ENCODE measurements at places on chromosomes 6 and 20. TPM values are rescaled to one million over a fixed set of nuclear protein-coding genes. Genes with fewer than 3 reads are reported as not detected.

GRCh38 chr6:153117986-153118879 lies 12.8 kb downstream of the RGS17 start:
- DNase-seq, result no peak

Gene ADGRF4
- total RNA-seq, result 1.9 TPM

DNA sequence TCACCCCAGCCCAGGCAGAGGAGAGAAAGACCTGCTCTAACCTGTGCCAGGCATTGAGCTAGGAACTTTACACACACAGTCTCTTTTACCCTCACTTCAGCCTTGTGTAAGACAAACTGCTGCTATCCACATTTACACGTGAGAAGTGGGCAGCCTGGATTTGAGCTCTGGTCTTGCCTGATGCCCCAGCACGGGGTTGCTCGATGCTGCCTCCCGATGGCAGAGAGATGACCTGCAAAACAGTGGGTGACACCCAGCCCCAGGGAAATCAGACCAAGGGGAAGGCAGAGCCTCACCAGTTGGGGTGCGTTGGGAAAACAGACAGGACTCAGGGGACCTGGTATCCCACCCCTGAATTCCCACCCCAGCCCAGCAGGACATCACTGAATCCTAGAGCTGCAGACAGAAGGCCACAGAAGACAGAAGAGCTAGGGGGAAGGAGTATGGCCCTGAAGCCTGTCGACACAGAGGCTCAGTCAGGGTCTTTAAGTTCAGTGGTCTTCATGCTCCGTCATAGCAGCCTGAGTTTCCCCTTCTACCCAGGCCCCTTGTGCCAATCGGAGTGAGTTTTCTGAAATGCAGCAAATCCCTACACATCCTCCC lies 990 bp downstream of the BPI start:
- DNase-seq, result peak; percentile 33

DNA sequence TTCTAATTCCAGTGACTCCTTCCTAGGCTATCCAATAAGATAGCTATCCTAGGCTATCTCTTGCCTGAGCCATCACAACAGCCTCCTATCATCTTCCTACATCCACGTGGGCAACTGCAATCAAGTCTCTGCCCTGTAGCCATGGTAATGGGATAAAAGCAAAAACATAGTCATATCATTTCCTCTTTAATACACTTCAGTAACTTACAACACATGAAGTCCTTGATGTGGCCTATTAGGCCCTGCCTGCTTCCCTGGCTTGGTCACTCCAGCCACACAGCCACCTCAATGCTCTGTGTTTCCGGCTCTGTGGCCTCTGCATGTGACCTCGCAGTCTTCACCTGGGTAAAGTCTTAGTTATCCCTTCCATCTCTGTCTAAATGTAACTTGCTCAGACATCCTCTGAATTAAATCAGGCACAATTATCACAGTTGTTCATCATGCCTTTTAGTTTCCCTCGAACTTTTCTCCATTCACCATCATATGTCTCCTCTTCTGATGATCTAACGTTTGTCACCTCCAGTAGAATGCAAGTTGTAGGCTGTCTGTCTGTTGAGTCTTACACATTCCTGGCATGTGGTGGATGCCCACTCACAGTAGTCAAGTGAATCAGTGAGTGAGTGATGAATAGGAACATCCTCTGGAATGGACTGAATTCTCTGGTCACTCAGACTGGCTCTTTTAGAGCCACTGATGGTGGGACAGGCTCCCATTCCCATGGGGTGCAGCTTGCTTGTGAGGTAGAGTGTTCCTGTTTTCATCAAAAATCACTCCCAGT lies 229.4 kb downstream of the TBC1D7 start:
- no peak for DNase-seq

Gene ARG1
- total RNA-seq, result 0.74 TPM

DNA sequence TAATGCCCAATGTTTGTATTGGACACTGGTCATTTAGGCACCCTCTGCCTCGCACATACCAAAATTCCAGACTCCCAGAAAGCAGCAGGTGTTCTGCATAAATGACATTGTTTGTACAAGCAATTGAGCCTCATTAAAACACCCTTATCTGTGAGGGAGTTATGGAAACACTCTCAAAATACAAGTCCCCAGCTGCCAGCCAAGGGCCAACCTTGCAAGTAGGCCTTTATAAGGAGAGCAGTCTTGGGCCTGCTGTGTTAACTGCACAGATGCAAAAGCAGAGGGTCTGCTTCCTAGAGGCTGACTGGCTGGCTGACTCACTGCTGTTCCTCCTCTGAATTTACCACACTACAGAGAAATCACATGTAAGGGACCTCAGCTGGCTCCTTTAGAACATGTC lies 150.4 kb upstream of the HMGN3 start:
- DNase-seq, result no peak

DNA sequence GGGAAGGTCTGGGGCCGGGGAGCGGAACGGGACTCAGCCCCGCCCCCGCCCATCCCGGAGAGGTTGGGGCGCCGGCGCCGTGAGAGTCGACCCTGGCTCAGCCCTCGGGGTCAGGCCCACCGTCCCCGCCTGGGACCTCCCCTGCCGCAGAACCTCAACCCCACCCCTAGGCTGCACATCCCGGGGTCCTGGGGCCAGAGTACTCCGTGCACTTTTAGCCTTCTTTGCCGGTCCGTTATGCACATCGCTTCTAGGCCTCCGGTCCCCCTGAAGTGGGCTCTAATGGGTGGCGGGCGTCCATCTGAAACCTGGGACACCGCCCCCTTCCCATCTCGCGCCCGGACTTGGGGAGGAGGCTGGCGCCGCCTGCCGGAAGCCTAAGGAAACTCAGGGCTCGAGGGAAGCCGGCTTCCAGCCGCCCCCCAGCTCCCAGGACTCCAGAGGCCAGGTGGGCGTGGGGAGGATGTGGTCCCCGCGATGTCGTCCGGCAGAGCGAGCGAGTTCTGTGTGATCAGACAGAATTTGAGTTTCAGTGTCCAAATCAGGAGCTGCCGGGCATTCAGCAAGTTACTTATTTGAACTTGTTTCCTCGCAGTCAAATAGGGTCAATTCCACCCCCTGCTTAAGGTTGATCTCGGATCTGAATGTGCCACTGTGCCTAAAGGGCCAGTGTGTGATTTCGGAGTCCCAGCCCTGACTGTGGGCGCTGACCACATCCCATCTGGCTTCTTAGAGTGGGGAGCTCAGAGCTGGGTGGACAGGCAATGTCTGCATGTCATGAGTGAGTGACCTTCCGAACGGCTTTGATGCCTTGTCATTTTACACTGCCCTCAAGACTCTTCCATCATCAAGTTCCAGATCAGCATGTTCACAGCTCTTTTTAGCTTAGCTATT lies 47.6 kb downstream of the CPXM1 start:
- peak; percentile 42 for DNase-seq

DNA sequence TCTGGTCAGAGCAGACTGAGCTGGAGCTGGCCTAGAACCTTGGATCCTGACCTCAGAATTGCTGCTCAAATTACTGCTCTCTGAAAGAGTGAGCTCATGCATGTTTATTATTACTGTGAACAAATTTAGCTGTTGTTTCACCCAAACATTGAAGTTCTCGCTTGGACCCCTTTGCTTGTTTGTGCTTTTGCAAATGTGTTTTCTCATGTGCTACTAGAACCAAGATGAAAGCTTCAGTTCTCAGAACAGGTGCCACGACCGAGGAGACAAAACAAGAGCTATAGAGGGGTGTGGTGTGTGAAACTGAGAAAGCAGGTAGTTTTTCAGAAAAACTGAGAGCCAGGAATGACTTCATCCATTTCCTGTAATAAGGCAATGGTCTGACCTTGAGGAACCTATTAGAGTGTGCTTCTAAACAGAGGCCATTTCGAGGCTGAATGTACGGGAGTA lies 50.0 kb upstream of the ESR1 start:
- no peak for DNase-seq

- DNase-seq, result no peak
Observed at GRCh38 chr6:140095532-140095931, 721.1 kb upstream of the CITED2 start.

- no peak for DNase-seq
Observed at GRCh38 chr6:12335131-12335527, 45.0 kb downstream of the EDN1 start.

GRCh38 chr6:148432462-148433195 lies 90.0 kb downstream of the SASH1 start:
- no peak for DNase-seq

Gene PRICKLE4
- 4.8 TPM for total RNA-seq

Gene MYBL2
- total RNA-seq, result 15.1 TPM

DNA sequence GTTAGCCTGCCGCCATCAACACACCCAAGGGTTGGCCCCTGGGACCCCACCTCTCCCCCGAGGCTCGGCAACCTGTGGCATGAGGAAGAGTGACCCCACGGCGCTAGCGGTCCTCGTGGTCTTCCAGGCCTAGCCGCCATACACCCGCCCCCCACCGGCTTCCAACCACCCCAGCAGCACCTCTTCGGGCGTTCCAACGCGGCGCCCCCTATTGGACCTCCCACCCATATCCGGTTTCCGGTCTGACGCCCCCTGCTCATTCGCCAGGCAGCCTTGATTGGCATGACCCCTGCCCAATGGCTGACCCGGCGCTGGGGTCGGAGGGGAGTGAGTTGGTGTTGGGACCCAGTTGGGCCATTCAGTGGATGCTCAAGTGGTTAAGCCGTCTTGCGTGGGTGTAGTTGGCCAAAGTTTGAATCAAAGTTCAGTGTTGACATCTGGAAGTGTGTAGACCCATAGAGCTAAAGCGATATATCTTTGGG lies at the start of gene GNAS-AS1:
Gene GNAS-AS1, minus strand, starts transcription at position 210 of the 482 bp plus-strand sequence.
- DNase-seq, result peak; percentile 84

Gene RPS6KA2
- 7.8 TPM for total RNA-seq

Gene RNF39
- total RNA-seq, result 0.93 TPM

- DNase-seq, result no peak
Observed at GRCh38 chr6:10323018-10323417, 91.9 kb downstream of the TFAP2A start.

DNA sequence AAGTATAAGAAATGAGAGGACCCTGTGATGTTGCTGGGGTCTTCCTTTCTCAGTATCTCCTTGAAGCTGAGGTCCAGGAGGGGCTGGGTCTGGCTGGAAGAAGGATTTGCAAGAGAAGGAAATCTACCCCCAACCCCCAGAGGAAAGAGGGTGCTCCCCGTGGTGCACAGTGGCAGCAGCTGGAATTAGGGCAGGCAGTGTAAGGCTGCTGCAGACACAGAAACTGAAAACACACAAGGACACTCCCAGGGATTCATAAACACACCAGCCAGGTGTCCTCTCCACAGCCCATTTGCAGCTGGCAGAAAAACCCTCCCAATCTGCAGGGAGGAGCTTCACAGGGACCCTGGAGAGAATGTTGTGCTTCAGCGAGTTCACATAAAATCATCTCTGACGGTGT lies 297.2 kb downstream of the CDH26 start:
- no peak for DNase-seq

GRCh38 chr6:158072083-158072721 lies 90.5 kb downstream of the SYNJ2 start:
- peak; percentile 72 for DNase-seq

Gene NEURL2
- total RNA-seq, result 3.5 TPM

- no peak for DNase-seq
Observed at GRCh38 chr6:2958776-2959175, 12.6 kb downstream of the SERPINB6 start.

Gene MUC22
- total RNA-seq, result not detected

- DNase-seq, result no peak
Observed at GRCh38 chr20:57114290-57115005, 152.0 kb downstream of the BMP7 start.

Gene NDUFAF4
- total RNA-seq, result 48.2 TPM

Gene DACT2
- total RNA-seq, result 2.0 TPM

Gene BPIFB4
- not detected for total RNA-seq

DNA sequence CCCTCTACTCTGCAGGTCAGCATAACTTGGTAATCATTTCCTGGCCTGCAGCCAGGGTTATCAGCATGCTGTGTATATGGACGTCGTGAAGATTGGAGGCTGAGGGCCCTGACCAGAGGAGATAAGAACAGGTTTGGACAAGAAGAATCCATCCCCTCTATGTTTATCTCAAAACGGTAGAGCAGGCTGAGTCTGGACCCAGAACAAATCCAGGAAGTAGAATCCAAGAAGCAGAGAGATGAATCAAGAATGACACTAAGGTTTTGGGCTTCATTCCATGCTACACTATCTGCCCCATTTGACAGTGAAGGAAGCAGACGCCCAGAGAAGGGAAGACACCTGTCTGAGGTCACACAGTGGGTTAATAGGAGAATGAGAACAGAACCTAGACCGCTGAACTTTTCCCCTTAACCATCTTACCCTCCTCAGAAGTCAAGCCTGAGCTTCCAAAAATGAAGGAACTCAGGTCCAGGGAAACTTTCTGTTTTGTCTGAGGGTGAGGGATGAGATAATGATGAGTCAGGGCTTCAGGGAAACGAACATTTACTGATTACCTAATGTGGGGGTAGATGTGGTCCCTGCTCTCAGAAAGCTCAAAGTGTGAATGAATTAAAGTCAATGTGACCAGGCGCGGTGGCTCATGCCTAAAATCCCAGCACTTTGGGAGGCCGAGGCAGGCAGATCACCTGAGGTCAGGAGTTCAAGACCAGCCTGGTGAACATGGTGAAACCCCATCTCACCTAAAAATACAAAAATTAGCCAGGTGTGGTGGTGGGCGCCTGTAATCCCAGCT lies 9.4 kb upstream of the COMMD7 start:
- no peak for DNase-seq

Gene GSTA3
- not detected for total RNA-seq

Gene APMAP
- 63.3 TPM for total RNA-seq

DNA sequence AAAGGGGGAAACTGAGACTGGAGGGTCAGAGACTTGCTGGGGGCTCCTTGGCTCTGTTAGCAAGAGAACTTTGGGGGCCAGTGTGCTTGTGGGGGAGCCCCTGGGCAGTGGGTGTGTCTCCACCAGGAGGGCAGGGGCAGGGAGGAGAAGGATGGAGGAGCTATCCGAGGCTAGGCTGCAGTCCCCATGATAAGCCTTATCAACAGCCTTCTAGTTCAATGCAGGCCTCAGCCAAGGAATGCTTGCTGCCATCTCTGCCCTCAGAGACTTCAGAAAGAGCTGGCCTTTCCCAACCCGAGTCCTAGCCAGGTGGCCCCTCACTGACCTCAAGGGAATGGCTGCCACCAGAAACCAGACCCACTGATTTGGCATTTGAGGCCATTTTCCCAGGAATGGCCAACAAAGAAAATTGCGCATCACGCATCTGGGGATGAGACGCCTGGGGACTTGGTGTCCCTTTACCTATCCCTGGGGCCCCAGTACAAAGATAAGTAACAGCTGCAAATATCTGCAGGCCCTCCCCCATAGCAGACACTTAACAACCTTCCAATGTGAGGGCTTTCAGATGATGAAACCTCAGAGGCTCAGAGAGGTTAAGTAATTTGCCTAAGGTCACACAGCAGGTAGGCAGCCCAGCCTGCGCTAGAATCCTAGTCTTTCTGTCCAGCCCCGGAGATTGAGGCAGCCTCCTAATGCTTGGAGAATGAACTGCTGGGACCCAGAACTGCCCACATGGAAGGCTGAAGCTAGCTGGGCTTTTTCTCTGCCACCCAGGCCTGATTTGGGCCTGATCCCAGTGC lies 4.9 kb downstream of the TGM2 start:
- no peak for DNase-seq

DNA sequence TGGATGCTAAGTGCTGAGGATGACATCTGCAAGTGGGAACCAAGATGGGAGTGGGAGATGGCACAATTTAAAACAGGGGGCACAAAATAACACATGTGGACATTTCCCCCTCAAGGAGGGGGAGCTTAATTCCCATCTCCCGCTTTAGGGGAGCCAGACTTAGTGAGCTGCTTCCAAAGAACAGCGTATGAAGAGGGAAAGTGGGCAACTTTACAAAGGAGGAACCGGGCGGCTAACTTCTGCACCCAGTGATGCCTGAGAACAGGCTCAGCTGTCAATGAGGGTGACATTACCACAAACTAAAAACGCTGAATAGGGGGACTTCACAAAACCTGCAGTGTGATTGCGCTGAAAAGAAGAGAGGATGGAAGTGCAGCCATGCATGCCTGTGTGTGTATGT lies 95.5 kb upstream of the NXT1 start:
- DNase-seq, result no peak

Gene LY6G6D
- not detected for total RNA-seq

- no peak for DNase-seq
Observed at GRCh38 chr6:150764334-150765066, 101.0 kb upstream of the MTHFD1L start.
